ENCODE measurements at places on chromosomes 5 and 9.

- no peak for DNase-seq
Measured at GRCh38 chr5:130278136-130278535, 373.9 kb downstream of the CHSY3 start.

DNA sequence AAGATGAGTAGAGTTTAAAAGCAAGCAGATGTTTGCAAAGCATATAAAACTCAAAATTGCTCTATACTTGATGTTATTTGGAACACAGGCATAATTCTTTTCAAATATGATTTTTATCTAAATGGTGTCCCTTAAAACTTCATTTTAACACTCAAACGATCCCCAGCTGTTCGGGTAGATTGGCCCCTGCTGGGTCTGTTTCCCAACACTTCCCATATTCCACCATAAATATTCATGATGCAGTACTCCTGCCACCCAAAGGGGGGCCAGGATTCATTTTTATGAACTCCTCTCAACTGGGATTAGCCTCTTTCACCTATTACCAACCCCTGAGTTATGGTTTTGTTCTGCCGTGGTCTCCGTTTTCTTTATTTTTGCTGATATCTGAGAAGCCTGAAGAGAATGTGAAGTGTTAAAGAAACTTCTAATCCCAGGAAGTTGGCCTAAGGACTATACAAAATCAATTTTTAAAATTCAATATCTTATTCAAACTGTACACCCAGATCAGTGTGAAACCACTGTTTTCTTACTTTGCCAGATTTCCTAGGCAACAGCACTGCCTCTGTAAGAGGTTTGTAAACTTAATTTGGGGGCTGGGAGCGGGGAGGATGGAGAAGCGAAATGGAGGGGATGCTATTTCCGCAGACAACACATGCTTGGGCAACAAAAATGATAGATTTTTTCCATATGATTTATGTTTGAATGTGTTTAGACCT is 384.1 kb downstream of the DMRT2 start:
- DNase-seq, result no peak

DNA sequence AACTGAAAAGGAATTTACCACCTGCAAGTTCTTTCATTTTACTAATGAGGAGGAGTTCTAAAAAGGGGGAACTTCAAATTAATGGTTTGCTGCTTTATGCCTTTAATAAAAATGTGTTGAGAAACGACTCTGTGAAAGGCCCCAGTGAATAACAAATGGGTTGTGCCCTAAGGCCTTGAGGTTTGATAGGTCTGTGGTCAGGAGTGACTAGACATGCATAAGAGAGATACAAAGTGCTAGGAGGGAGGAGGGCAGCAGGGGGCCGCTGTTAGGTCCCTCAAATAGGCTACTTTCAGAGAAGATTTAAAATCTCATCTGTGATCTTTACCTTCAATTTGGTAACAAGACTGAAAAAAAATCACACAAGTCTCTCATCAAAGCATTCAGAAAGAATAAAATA is 58.3 kb downstream of the FAM81B start:
- DNase-seq, result no peak

GRCh38 chr9:95036676-95037075 is 280.8 kb downstream of the FANCC start:
- no peak for DNase-seq

GRCh38 chr5:52811067-52811749 is 23.5 kb downstream of the ITGA1 start:
- no peak for DNase-seq

- DNase-seq, result no peak
Measured at GRCh38 chr5:165015547-165015946, 1510.1 kb downstream of the MAT2B start.

GRCh38 chr5:29758986-29759421 is 1434.5 kb upstream of the CDH6 start:
- no peak for DNase-seq

GRCh38 chr9:128771094-128771721 is 519 bp downstream of the ZER1 start:
- no peak for DNase-seq

DNA sequence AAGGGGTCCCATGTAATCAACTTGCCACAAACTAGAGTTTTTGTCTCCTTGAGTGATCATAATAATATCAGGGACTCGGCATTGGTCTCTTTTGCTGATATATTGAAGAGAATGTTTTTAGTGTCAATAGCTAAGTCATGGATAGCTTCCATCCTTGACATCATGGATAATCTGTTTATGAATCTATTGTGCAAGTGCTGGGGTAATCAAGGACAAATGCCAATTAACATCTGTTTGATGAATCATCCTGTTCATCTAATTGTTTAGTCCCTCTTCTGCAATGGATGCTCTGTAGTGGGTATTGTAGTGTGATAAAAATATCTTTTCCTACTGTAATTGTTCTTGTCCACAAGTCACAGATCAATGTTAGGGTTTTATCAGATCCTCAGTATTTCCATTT is 607.5 kb upstream of the SEMA6A start:
- DNase-seq, result no peak

GRCh38 chr5:77853353-77853907 is 77.3 kb upstream of the TBCA start:
- DNase-seq, result no peak

- no peak for DNase-seq
Measured at GRCh38 chr5:153654504-153655200, 164.2 kb downstream of the GRIA1 start.

- no peak for DNase-seq
Measured at GRCh38 chr5:9380109-9380508, 165.8 kb downstream of the SEMA5A start.

- DNase-seq, result no peak
Measured at GRCh38 chr5:120613729-120614128, 149.6 kb downstream of the PRR16 start.

Measured in effector CD4-positive, alpha-beta T cell (primary cell).